ENCODE measurements at places on chromosomes 7 and 10.

GRCh38 chr7:7054252-7054830 lies 128.0 kb upstream of the C1GALT1 start:
- no peak for DNase-seq

- DNase-seq = no peak
These were observed 158.5 kb upstream of the AUTS2 start for GRCh38 chr7:69439636-69440325.

GRCh38 chr10:29734962-29735627 lies 100.3 kb upstream of the SVIL start:
- DNase-seq = peak; percentile 75

GRCh38 chr10:43361547-43362190 lies 9.8 kb upstream of the FXYD4 start:
- peak; percentile 30 for DNase-seq

DNA sequence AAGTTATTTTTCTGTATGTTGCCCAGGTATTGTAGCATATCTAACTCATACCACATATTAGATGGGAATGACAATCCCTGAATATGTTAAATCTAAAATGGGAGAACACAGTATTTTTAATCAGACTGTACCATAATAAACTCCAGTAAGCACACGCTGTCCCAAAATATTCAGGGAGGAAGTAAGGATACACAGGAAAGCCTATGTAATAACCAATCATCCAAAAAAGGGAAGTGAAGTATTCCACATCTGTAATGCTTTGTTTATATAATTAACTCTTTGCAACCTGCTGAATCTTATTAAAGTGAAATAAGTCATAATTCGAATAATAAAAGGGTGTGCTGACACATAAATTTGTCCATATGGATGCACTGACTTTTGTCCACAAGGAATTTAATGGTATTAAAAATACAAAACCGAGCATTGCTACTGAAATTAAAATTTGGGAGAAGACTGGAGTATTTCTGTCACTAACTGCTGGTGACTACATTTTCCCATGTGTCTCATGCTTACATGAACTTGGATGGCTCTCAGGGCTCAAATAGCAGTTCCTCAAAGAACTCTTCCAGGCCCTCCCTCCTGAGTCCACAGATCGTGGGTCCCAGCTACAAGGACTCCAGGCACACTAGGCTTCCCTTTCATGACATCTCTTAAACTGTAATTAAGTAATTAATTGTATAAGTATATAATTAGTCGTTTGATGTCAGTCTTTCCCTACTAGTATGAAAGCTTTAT lies 120.6 kb downstream of the NEBL start:
- DNase-seq = no peak

DNA sequence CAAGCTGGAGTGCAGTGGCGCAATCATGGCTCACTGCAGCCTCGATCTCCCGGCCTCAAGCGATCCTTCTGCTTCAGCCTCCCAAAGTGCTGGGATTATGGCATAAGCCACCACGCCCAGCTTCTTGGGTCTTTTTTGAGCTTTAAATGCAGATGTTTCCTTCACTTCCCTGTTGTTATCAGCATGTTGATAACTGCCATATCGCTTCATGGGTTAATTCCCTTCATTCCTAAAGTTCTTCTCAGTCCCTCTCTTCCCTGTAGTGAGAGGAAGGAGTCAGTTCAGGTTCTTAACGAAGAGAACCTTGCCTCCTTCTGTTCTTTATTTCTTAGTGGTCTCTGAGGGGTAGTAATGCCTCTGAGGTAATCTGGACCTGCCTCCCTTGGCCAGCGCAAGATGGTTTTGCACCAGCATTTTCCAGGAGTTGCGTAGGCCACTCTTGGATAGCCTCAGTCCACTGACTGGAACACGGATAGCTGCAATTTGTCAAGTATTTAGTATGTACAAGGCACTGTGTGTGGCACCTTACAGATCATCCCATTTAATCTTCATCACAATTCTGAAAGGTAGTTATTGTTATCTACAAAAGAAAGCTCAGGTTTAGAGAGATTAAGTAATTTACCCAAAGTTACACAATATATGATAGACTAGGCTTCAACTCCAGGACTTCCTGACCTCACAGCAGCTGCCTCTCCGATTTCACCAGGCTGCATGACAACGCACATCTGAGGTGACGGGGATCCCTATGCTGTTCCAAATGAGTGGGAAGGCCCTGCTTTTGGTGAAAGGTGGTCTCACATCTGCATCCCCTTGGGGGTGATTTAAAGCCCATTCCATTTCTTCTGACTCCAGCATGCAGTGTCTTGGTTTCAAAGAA lies 60.5 kb downstream of the GATA3 start:
- DNase-seq = no peak
